ENCODE measurements at places on chromosomes 1 and 21.

- no peak for DNase-seq
Observed at GRCh38 chr1:240644732-240645131, 32.8 kb upstream of the GREM2 start.

- no peak for DNase-seq
Observed at GRCh38 chr1:215612391-215612790, 45.3 kb downstream of the KCTD3 start.

DNA sequence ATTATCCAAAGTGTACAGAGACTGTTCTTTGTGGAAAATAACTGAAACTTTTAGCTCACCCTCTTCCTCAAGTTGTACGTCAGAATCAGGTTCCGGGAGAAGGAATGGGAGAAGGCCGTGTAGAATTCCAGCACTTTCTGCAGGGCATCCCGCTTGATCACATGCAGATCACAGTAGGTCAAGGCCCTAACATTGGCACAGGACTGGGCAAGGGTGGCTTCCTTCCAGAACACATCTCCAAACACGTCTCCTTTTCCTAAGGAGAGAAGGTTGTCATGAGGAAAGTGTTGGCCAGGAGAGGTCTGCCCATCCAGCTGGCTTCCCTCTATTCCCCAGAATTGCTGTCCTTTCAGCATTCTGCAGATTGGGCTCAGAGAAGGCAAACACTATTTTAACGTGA lies 358.7 kb downstream of the KCNH1 start:
- DNase-seq: no peak

DNA sequence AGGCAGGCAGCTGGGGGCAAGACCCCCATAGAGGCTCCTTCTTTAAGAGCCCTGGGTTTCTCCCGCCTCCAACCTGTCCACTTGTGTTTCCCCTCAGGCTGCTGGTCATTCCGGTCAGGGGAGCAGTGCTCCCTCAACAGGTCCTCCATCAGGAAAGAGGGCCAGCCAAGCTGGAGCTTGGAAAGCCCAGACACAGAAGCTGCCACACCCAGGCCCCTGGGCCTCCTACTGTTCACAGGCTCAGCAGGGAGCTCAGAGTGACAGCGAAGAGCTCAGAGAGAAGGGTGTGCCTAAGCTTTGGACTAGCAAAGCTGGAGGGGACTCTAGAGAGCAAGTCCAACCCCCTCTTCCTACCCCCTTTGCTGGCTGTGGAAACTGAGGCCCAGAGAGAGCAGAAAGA lies 10.3 kb upstream of the CDCP2 start:
- DNase-seq: no peak

- no peak for DNase-seq
Observed at GRCh38 chr21:20519076-20519475, 479.1 kb upstream of the NCAM2 start.

- DNase-seq: no peak
Observed at GRCh38 chr1:186790101-186790500, 38.6 kb upstream of the PLA2G4A start.

- no peak for DNase-seq
Observed at GRCh38 chr1:196607981-196608380, 259 bp downstream of the KCNT2 start.

DNA sequence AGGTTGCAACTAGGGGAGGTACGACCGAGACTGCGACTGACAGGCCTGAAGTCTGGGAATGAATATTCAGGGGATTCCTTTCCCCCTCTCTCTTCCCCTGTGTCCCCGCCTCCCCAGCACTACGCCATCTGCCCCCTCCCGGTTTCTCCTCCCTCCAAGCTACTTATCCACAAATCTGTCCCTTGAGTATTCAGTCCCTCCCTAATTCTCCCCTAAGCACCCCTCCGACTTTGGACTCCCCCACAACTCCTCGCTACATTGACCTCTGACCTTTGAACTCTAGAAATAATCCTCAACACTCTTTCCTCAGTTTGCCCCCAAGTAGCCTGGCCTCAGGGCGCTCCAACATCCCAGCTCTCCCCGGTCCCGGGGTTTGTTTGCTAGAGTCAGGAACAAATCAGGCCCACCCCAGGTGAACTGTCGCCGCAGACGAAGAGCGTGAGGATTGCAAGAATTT lies 393 bp downstream of the LYSMD1 start:
- no peak for DNase-seq

DNA sequence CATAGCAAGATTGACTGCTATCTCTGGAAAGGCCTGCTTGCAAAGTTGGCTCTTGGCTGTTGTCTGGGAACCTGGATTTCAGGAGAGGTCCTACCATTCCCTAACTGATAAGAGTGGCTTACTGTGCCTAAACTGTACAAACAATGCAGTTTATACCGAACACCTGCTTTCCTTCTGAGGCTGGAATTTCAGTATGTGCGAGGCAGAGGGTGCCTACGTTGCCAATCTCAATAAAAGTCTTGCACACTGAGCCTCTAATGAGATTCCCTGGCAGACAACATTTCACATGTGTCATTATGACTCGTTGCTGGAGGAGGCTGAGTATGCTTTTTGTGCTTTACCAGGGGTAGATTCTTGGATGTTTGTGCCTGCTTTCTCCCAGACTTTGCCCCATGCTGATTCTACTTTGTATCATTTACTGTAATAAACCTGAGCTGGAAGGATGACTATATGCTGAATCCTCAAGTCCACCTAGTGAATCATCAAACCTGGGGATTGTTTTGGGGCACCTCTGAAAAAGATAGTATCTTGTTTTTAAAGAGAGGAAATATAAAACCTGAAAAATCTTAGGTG lies 58.9 kb upstream of the GNG4 start:
- DNase-seq: no peak

DNA sequence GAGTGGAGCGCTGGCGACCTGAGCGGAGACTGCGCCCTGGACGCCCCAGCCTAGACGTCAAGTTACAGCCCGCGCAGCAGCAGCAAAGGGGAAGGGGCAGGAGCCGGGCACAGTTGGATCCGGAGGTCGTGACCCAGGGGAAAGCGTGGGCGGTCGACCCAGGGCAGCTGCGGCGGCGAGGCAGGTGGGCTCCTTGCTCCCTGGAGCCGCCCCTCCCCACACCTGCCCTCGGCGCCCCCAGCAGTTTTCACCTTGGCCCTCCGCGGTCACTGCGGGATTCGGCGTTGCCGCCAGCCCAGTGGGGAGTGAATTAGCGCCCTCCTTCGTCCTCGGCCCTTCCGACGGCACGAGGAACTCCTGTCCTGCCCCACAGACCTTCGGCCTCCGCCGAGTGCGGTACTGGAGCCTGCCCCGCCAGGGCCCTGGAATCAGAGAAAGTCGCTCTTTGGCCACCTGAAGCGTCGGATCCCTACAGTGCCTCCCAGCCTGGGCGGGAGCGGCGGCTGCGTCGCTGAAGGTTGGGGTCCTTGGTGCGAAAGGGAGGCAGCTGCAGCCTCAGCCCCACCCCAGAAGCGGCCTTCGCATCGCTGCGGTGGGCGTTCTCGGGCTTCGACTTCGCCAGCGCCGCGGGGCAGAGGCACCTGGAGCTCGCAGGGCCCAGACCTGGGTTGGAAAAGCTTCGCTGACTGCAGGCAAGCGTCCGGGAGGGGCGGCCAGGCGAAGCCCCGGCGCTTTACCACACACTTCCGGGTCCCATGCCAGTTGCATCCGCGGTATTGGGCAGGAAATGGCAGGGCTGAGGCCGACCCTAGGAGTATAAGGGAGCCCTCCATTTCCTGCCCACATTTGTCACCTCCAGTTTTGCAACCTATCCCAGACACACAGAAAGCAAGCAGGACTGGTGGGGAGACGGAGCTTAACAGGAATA lies 4.2 kb downstream of the TFAP2E start:
- no peak for DNase-seq

GRCh38 chr1:197559244-197559643 lies 216.0 kb downstream of the DENND1B start:
- DNase-seq: no peak

DNA sequence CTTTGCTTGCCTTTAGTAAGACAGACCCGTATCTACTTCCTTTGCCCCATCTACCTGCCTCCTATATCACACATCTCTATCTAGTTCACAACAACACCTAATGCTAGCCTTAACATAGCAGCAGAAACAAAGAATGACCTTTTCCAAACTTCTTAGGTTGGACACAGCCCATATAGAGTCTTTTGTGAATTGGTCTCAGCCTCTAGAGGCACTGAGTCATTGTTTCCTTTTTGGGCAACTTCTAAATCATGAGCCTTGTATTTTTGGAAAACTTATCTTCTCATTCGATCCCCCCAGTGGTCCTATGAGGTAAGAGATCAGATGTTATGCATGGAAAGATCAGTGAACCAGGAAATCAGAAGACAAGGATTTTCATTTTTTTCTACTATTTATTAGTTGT lies 679.4 kb upstream of the USP24 start:
- DNase-seq: no peak

GRCh38 chr1:209505044-209505443 lies 78.5 kb upstream of the CAMK1G start:
- DNase-seq: no peak

- peak; percentile 76 for DNase-seq
Observed at GRCh38 chr1:66788231-66788939, 12.7 kb downstream of the INSL5 start.

GRCh38 chr21:16071761-16072160 lies 342.0 kb downstream of the USP25 start:
- DNase-seq: no peak

- DNase-seq: no peak
Observed at GRCh38 chr1:167251472-167251871, 30.8 kb downstream of the POU2F1 start.

DNA sequence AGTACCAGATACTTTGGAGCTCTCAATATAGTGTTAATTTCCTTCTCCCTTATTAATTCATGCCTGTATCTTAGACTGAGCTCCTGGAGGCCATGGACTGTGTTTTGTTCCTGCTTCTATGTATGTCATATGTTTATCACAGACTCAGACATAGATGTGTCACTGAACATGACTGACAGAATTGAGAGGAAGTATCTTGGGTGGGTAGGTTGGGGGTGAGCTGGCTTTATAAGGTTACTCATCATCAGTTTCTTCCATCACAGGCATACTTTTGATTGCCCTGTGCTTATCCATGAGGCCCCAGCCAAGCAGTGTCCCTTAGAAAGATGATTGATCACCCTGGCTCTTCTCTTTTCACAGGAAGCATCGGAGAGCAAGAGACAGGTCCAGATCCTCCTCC lies 5.6 kb upstream of the SH3D21 start:
- peak; percentile 90 for DNase-seq

DNA sequence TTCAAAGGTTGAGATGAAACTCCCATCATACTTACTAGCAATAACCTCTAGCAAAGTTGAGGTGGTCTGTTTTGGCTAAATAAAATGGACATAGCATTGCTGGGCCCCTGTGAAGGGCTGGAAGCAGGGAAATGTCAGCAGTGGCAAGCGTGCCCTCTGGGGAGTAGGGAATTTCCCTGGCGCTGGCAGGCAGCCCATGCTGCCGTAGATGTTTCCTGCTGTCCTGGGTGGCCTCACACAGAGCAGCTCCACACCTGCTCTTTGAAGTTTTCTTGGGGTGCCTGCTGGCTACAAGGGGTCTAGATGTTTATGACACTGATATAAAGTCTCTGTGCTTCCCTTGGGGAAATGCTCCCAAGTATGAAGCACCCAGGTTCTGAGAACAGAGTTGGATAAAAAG lies 30.2 kb downstream of the ADARB1 start:
- DNase-seq: peak; percentile 34

GRCh38 chr1:105137543-105138457 lies 1388.1 kb downstream of the AMY1C start:
- DNase-seq: no peak

GRCh38 chr1:74714429-74715235 lies 18.2 kb downstream of the CRYZ start:
- no peak for DNase-seq

GRCh38 chr1:58396150-58396549 lies 150.4 kb downstream of the OMA1 start:
- no peak for DNase-seq

GRCh38 chr1:199020904-199021303 lies 382.1 kb downstream of the PTPRC start:
- no peak for DNase-seq

- no peak for DNase-seq
Observed at GRCh38 chr21:41868062-41868710, 11.0 kb downstream of the PRDM15 start.

GRCh38 chr1:181124291-181124751 lies 35.8 kb downstream of the IER5 start:
- DNase-seq: peak; percentile 87

DNA sequence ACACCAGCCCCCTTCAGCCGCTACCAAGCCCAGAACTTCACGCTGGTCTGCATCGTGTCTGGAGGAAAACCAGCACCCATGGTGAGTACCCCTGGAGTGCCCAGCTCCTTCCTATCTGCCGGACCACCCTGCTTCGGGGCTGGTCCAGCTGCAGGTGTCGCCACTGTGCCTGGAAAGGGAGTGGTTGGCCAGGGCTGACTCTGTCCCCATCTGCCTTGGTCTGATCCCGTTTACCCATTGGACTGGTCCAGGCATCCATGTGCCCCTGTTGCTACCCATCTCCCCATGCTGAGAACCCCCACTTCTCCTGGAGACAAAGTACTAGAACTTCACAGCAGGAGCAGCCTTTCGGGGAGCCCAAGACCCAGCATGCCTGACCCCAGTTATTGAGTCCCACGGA lies 118.6 kb upstream of the KLHDC7A start:
- DNase-seq: no peak

GRCh38 chr1:156920233-156921052 lies at the start of gene LRRC71:
Gene LRRC71, plus strand, starts transcription at chr1:156920632. Its CDS starts 172 bp downstream, at chr1:156920804.
- DNase-seq: peak; percentile 88

All from suppressor macrophage treated with lipopolysaccharide for 1 hour (primary cell).